ENCODE measurements at places on chromosomes 3 and 15.

GRCh38 chr3:192281207-192281880 is 446.0 kb downstream of the FGF12 start:
- no peak overlapping the region for H3K4me3 ChIP-seq
- no peaks in the 10 kb centered on the region for H3K36me3 ChIP-seq
- no peaks in the 10 kb centered on the region for H3K4me1 ChIP-seq
- DNase-seq = no peak
- no peaks in the 10 kb centered on the region for H3K27me3 ChIP-seq

GRCh38 chr3:88444251-88444650 is 294.5 kb downstream of the C3orf38 start:
- DNase-seq = no peak
- H3K36me3 ChIP-seq = no peaks in the 10 kb centered on the region
- H3K27ac ChIP-seq = no peak overlapping the region
- H3K4me1 ChIP-seq = no peaks in the 10 kb centered on the region

GRCh38 chr15:61750271-61751084 is 309.8 kb downstream of the VPS13C start:
- H3K4me3 ChIP-seq = no peak overlapping the region
- no peak overlapping the region for H3K27ac ChIP-seq
- H3K4me1 ChIP-seq = no peaks in the 10 kb centered on the region
- DNase-seq = no peak
- H3K36me3 ChIP-seq = no peaks in the 10 kb centered on the region
- H3K27me3 ChIP-seq = peaks cover 7% of the 10 kb centered on the region

GRCh38 chr3:29805757-29806156 is 524.9 kb downstream of the RBMS3 start:
- no peaks in the 10 kb centered on the region for H3K27me3 ChIP-seq
- no peak overlapping the region for H3K27ac ChIP-seq
- no peaks in the 10 kb centered on the region for H3K4me1 ChIP-seq
- DNase-seq = no peak
- H3K36me3 ChIP-seq = no peaks in the 10 kb centered on the region
- H3K4me3 ChIP-seq = no peak overlapping the region

DNA sequence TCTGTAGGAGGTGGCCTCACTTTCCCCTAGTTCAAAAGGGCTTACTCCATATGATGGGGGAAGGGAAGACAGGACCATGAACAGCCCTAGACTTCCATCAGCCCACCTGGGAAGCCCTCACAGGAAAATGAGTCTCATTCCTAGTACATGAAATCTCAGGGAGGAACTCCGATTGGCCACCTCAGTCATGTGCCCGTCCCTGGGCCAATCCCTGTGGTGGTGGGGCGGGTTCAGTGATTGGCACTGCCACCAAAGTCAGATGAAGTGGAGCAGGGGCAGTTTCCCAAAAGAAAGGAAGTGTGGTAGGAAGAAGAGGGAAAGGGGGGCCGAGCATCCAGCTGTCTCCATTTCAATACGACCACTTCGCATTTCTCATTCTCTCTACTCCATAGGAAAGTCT is 25.9 kb upstream of the GP9 start:
- H3K36me3 ChIP-seq = no peaks in the 10 kb centered on the region
- H3K27ac ChIP-seq = no peak overlapping the region
- no peaks in the 10 kb centered on the region for H3K4me1 ChIP-seq
- H3K4me3 ChIP-seq = no peak overlapping the region
- DNase-seq = no peak
